ENCODE measurements at places on chromosomes 2 and 18.

DNA sequence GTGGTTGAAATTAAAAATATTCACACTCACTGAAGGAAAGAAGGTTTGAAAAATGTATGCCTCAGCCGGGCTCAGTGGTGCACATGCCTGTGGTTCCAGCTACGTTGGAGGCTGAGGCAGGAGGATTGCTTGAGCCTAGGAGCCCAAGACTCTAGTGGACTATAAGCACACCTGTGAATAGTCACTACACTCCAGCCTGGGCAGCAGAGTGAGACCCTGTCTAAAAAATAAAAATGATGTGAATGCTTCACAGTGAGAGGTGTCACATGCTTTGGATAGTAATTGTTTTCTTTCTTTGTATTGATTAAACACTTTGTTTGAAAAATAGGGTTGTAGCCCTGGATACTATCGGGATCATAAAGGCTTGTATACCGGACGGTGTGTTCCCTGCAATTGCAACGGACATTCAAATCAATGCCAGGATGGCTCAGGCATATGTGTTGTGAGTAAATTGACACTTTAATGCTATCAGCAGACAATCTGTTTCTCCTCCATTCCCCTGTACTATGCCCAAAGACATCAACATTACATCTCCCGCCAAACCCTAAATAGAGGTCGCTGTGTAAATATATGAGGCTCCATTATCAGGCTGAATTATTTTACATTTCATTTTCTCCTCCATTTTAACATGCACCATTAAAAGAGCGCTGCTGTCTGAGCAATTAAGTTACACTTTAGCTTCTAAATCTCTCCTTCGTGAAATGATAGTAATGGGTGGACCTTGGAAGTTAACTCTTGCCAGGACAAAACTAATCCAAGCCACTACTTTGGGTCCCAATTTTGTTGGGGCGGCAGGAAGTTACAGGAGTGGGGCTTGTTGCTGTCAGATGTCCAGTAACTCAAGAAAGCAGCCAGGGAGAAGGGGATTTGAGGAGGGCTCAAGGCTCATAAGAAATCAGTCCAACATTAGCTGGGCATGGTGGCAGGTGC lies 138.3 kb upstream of the TTC39C start:
- DNase-seq, result no peak

DNA sequence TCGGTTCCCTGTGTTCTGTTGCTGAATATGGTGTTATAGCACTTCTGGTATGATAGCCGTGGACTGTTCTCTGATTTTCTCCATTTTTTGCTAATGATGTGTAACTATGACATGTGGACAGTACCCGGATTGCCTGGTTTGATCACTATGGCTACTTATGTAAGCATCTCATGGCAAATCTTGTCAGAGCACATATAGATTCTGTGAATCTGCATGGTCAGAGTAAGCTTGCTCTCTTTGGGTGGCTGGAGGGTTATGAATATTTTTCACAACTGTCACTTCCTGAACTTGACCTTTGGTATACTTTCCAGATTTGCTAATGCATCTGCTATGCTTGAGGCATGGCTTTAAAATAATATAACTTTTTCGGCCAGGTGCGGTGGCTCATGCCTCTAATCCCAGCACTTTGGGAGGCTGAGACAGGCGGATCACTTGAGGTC lies 36.8 kb upstream of the ATP8B1 start:
- DNase-seq, result no peak

- no peak for DNase-seq
Observed at GRCh38 chr2:237011206-237011795, 74.4 kb upstream of the COPS8 start.

GRCh38 chr2:238024986-238025385 lies 35.8 kb upstream of the SCLY start:
- DNase-seq, result no peak

DNA sequence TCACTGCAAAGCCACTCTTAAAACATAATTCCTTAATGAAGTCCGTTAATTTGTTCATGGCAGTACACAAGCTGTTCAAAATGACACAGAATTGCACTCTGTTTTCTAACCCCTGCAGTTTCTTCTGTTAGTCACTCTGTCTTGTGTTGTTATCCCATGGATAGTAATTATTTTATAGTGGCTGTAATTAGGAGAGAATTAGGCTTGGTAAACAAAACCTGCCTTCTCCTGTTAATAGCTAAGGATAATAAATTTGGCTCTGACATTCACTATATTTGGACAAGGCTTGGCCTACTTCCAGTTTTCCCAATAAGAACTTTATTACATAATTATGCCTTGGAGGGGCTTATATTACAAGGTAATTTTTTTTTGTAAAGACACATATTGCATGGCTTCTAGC lies 330.3 kb upstream of the FIGN start:
- DNase-seq, result no peak

- peak; percentile 7 for DNase-seq
Observed at GRCh38 chr2:101546376-101547058, 71.6 kb upstream of the RFX8 start.

GRCh38 chr2:222945887-222946286 lies 85.1 kb downstream of the ACSL3 start:
- DNase-seq, result no peak

GRCh38 chr2:134368009-134368817 lies 114.3 kb downstream of the MGAT5 start:
- no peak for DNase-seq

GRCh38 chr2:148922776-148923475 lies 47.9 kb downstream of the KIF5C start:
- no peak for DNase-seq

GRCh38 chr2:30165050-30165520 lies 18.3 kb downstream of the YPEL5 start:
- peak; percentile 91 for DNase-seq

DNA sequence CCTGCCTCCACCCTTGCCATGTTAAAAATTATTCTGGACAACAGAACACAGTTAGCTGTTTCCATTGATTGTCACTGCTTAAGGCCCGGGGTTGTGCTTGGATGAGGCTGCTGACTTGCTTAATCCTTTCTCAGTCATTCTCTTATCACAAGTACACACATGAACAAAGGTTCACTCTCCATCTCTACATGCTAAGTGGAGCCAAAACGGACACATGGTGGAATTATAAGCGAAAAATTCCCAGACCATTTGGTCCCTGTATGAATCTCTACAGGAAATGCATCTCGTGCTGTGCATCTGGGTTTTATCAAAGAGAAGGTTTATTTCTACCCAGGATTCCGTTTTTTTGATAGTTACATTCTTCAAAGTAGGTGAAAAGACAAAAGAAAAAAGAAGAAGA lies 177.5 kb upstream of the ETAA1 start:
- no peak for DNase-seq

DNA sequence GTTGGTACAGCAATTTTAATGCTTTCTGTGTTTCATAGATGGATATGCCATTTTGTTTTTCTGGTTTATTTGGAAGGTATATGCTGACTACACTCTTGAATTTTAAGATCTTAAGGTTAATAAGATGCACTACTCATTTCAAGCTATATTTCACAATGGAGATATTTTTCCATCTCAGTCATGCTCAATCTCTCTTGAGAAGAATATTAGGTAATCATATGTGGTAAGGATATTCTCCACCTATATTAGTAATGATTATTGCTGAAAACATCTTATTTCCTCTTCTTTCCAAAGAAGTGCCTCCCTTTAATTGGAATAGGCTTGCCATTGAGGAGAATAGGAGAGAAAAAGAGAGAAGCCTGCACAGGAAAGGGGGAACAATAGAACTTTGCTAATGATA lies 40.1 kb downstream of the EPB41L3 start:
- no peak for DNase-seq

- DNase-seq, result no peak
Observed at GRCh38 chr18:46480226-46480625, 176.8 kb downstream of the LOXHD1 start.

GRCh38 chr2:3125761-3126130 lies 251.9 kb downstream of the EIPR1 start:
- DNase-seq, result no peak

GRCh38 chr2:235026649-235027557 lies 75.1 kb downstream of the SH3BP4 start:
- peak; percentile 79 for DNase-seq

DNA sequence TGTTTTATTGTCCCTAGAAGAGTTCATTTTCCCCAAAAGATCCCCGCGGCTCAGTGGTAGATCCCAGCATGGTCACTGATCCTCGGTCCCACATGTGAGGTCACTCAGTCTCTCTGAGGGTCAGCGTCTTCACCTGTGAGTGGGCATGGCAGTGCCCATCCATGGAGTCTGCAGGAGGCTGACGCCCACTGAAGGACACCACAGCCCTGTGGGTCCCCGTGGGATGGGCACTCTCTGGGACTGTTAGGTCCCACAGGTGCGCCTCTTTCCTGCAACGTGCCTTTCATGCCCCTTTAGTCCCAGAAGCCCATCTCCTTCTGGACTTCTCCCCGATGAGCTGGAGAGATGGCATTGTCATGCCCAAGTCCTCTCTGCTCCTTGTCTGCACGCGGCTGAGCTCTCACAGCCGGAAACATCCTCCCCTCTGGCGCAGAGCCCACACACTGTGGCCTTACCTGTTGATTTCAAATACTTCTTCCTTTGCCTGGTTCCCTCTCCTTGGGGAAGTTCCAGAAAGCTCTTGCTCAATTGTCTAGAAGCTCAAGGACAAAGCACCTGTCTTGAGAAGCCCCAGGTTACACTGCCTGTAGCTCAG lies 75.9 kb downstream of the PTGR3 start:
- no peak for DNase-seq

GRCh38 chr2:42268528-42269151 lies 92.4 kb downstream of the COX7A2L start:
- DNase-seq, result no peak

DNA sequence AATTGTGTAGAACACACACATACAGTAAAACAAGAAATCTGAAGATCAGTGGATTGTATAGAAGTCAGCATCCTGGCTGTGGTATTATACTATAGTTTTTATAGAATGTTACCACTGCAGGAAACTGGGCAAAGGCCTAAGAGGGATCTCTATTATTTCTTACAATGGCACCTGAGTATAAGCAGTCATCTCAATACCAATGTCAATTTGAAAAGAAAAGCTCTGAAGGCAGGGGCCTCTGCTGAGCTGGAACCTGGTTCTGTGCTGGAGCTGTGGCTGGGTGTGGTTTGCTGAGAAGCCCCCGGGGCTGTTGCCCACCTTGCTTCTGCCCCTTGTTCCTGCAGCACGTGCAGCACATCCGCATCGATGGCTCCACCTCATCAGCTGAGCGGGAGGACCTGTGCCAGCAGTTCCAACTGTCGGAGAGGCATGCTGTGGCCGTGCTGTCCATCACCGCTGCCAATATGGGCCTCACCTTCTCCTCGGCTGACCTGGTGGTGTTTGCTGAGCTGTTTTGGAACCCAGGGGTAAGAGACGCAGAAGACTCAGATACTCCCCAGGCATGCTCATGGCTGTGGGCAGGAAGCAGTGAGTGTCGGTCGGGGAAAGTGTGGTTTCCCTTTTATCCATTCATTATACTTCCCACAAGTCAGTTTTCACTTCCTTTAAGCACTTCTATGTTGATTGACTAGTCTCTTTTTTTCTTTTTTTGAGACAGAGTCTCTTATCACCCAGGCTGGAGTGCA lies 23.5 kb upstream of the RPL37A start:
- no peak for DNase-seq

DNA sequence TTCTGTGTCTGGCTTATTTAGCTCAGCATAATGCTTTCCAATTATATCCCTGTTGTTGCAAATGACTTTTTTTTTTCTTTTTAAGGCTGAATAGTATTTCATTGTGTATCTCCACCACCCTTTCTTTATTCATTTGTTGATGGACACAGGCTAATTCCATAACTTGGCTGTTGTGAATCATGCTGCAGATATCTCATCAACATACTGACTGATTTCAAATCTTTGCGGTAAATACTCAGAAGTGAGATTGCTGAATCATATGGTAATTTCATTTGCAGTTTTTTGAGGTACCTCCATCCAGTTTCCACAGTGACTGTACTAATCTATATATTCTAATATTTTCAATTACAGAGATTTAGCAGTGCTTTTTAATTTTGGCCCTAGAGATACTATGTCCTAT lies 266.2 kb downstream of the TMX3 start:
- no peak for DNase-seq

GRCh38 chr2:118974103-118974993 lies 32.4 kb downstream of the MARCO start:
- no peak for DNase-seq

- DNase-seq, result no peak
Observed at GRCh38 chr2:55017880-55018279, 32.4 kb downstream of the RTN4 start.

DNA sequence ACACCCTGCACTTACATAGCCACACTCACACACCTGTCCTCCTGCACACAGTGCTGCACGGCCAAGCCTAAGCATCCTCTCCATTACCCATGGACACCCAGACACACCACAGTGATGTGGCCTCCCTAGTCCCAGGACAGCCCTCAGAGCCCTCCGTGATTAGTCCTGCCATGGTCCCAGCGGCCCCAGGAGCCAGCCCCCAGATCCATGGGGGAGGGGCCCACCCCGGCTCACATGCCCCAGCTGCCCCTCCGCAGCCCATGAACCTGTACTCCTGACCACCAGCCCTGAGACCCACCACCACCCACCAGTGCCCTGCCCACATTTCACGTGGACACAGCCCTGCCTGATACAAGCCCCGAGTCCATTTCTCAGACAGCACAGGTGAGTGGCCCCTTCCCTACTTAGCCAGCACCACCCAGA lies 8.1 kb upstream of the DUSP2 start:
- DNase-seq, result no peak

GRCh38 chr2:235575431-235575830 lies 81.6 kb downstream of the AGAP1 start:
- no peak for DNase-seq

- no peak for DNase-seq
Observed at GRCh38 chr2:78408795-78409118, 616.7 kb upstream of the REG3G start.

DNA sequence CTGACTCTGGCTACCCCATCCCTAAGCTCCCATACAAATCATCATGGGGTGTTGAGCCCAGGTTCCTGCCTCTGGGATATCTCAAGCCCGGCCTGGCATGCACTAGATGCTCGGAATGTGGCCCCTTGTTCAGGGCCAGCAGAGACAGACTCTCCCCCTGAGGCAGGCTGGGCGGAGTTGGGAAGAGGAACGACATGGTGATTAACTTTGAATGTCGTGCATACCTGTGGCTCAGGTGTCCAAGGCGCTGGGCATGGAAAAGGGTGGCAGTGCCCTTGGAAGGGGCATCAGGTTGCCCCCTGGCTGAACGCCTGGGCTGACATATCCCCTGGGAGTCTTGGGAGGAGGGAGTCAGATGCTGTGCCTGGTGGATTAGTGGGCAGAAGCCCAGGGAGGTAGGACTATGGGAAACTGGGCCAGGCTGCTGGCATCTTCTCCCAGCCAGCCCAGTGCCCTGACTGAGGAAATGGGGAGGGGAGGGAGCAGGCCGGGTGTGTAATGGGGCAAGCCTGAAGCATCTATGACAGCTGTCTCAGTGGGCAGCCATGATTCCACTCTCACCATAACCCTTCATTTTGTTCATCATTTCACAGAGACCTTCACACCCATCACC lies 57.8 kb upstream of the OTOF start:
- DNase-seq, result no peak

GRCh38 chr18:31671951-31672350 lies 12.4 kb downstream of the B4GALT6 start:
- DNase-seq, result no peak

- no peak for DNase-seq
Observed at GRCh38 chr2:46380038-46380940, 83.1 kb downstream of the EPAS1 start.

Measured in HCT116 (cell line).